ENCODE measurements at places on chromosomes 1 and 21. TPM values are rescaled to one million over a fixed set of nuclear protein-coding genes. Genes with fewer than 3 reads are reported as not detected.

DNA sequence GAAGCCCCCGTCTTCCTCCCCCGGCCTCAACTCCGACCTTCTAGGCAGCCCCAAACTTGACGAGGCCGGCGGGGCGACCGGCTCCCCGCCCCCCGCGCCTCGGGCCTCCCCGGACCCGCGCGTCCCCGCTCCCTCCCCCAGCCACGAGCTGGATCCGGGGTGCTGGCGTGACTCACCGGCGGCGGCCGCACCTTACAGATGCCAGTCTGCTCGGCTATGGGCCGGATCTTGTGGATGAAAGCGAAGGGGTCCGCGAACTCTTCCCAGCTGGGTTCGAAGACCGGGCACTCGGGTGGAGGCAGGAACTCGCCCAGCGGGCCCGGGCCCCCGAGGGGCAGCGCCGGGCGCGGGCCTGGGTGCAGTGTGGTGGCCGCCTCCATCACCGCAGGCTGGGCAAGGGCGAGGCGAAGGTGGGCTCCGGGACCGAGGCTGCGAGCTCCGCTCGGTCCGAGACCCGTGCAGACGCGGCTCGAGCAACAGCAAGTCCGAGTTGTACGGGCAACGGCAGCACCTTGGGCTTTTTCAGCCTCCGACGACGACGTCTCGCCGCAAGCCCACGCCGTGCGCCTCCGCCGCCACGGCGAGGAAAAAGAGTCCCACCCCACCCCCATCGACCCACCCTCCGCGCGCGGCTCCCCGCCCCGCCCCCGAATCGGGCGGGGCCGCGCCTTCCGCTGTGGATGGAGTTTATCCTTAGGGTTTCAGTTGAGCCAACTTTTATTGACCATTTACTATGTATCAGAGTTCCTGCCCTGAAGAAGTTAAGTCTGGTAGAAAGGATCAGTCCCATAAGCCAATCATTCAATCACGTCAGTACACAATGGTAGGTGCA, at the start of gene KDM5B:
Gene KDM5B (minus strand): TSS at position 496 of the 832 bp plus-strand sequence. CDS start 116 bp downstream, at position 380.
- peak; percentile 92 for DNase-seq

DNA sequence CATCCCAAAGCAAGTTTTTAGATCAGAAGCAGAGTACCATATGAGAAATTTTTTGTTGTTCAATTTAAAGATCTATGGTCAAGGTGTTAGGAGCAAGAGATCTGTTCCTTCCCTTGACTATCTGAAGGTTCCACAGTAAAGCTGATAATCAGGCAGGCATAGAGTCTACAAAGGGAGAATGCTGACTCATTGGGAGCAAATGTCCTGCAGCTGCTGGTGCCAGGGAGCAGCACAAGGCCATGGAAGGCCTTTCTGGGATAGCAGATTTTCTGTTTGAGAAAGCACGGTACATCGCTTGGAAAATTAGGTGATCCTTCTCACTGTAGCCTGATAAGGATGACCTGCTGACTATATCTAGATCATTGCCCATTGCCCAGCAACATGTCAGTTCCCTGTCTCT, 210.1 kb upstream of the C1orf87 start:
- DNase-seq = no peak

DNA sequence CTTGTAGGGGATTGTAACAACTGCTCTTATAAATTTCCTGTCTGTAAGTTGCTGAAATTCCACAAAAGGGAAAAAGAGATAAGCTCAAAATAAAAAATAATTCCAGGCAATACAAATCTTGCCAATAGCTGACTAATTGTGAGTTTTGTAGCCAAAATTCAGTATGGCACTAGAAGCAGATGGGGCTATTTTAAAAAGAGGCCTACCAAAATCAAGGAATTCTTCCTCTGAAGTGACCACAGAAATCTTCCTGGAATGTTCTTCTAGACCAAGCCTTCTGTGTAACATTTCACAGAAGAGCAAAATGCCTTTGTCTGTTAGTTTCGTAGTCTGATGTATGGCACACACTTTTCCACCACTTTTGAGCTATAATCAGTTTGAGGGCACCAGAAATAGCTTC, 127.6 kb downstream of the CYYR1 start:
- DNase-seq = no peak

Gene CTTNBP2NL
- total RNA-seq = 15.3 TPM

DNA sequence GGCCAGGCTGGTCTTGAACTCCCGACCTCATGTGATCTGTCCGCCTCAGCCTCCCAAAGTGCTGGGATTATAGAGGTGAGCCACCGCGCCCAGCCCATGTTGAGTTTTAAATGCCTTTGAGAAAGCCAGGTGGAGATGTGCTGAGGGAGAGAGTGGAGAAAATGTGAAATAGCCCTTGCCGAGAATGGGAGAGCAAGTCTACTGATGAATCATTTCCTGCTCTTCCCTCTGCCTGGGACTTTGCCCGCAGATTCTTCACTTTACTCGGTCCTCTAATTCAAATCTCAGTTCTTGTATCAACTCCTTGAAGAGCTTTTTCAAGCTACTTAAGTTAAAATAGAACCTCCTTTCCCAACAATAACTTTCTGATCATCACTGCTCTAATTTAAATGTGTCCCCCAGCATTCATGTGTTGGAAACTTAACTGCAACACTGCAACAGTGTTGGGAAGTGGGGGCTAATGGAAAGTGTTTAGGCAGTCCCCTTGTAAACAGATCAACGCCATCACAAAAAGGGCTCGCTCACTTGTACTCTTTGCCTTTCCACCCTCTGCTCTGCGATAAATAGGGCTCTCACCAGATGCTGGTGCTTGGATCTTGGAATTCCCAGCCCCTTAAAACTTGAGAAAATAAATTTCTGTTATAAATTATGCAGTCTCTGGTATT, 27.8 kb downstream of the OSBPL9 start:
- DNase-seq = no peak

Gene ASCL5
- total RNA-seq = not detected

Gene ADORA1
- 5.7 TPM for total RNA-seq

Gene LCE1A
- not detected for total RNA-seq

- DNase-seq = no peak
Observed at GRCh38 chr21:39855595-39855994, 11.6 kb upstream of the PCP4 start.

DNA sequence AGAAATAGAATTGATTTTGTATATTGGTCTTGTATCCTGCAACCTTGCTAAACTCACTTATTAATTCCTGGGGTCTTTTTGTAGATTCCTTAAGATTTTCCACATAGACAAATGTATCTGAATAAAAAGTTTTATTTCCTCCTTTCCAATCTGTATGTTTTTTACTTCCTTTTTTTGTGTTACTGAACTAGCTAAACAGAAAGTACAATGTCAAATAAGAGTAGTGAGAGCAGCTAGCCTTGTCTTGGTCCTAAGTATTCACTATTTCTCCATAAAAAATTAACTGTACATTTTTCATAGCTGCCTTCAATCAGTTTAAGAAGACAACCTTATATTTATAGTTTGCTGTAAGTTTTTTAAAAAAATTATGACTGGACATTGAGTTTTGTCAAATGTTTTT, 74.9 kb downstream of the FASLG start:
- no peak for DNase-seq

DNA sequence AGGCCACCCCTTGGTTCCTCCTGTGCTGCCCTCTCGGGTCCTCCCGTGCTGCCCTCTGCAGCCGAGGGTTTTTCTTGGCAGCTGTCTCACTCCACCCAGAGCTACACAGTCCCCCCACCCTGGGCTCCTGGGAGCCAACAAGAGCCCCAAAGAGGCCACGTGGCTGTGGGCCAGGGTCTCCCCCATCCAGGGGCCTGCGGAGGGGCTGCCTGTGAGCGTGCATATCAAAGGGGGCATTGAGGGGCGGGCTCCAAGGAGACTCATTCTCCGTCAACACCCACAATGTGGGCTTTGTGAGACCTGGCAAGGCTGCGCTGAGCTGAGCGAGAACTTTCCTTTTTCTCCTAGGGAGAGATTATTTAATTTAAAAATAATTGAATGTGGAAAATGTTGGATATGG, 108.7 kb upstream of the ARHGEF16 start:
- DNase-seq = no peak
